ENCODE measurements at places on chromosomes 1 and 21.

DNA sequence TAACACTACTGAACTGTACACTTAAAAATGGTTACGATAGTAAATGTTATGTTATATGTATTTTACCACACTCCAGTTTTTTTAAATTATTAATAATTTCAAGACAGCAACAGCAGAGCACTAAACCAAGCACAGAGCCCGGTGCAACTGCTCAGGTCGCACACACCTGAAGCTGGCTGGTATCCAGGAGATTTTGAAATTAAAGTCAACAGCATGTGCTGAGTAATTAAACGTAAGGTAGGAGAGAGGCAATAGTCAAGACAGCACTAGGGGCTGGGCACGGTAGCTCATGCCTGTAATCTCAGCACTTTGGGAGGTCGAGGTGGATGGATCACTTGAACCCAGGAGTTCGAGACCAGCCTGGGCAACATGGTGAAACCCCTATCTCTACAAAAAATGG is 35.1 kb upstream of the SLC30A10 start:
- DNase-seq = no peak

GRCh38 chr1:54851936-54852524 is 35.0 kb downstream of the DHCR24 start:
- no peak for DNase-seq

GRCh38 chr21:42097274-42097673 is 26.2 kb downstream of the UMODL1 start:
- no peak for DNase-seq

GRCh38 chr1:232556351-232556750 is 73.6 kb downstream of the SIPA1L2 start:
- DNase-seq = no peak

DNA sequence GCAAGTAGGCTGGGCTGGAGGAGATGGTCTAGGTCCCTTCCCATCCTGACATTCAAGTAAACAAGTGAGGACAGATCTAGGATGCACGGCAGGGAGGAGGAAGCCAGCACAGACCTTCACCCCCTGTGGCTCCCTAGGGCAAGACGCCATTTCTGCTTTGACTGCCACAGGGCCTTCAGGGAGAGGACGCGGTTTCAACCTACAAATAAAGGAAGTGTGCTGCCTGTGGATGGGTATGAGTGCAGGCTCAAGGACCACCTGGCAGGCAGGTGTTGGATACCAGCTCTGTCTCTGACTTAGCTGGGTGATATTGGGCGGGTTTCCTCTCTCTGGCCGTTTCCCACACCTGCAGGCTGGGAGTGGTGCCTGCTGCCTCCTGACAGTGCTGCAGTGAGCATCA is 16.2 kb downstream of the SLC2A1 start:
- DNase-seq = no peak

DNA sequence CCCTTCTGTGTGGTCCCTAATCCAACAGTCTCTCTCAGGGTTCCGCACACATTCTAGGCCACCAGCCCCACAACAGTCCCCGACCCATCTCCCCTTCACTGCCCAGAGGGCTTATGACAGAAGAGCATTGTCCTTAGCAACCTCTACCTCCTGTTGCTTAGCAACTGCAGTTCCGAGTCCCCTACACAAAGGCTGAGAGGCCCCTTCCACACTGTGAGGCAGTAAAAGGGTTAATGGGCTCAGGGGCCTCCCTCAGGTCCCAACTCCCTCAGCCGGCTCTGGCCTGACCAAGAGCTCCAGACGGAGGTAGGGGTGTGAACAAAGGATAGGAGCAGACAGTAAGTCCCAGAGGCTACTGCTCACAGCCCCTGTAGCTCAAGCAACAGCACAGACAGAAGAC is 4.3 kb downstream of the IGSF9 start:
- no peak for DNase-seq

DNA sequence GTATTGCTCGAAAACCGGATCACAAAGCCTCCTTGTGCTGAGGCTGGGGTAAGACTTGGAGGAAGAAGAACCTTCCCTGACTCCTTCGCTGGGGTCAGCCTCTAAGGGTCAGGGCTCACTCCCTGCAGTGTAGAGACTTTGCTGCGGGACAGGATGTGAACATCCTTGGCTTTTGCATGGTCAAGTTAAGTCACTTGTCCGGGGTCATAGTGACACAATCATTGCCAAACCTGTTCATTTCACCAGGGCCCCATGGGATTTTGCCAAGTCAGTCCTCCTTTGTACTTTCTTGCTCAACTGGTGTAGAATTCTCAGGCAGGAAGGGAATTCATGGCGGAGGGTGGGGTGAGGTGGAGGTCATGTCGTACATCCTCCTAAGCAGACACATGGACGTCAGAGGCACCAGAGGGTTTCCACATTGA is 24.7 kb upstream of the IL10 start:
- DNase-seq = no peak

DNA sequence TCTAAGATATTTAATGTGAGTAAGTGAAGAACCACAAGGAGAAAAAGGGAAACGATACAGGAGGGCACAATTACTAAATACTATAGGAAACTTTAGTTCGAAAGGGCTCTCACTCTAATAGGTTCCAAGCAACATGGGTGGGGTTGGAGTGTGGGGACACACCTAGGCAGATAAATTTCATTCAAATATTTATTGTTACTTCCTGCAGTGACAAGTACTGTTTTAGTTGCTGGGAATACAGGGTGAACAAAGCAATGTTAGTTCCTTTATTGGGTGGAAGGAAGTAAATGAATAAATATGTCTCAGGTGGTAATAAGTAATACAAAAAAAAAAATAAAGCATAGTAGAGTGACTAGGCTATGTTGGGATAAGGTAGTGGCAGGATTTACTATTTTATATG is 73.2 kb upstream of the B3GALT2 start:
- DNase-seq = no peak

- no peak for DNase-seq
Measured at GRCh38 chr1:230065571-230065970, 1.5 kb upstream of the GALNT2 start.

GRCh38 chr1:89779151-89779940 is 41.5 kb upstream of the LRRC8D start:
- no peak for DNase-seq

DNA sequence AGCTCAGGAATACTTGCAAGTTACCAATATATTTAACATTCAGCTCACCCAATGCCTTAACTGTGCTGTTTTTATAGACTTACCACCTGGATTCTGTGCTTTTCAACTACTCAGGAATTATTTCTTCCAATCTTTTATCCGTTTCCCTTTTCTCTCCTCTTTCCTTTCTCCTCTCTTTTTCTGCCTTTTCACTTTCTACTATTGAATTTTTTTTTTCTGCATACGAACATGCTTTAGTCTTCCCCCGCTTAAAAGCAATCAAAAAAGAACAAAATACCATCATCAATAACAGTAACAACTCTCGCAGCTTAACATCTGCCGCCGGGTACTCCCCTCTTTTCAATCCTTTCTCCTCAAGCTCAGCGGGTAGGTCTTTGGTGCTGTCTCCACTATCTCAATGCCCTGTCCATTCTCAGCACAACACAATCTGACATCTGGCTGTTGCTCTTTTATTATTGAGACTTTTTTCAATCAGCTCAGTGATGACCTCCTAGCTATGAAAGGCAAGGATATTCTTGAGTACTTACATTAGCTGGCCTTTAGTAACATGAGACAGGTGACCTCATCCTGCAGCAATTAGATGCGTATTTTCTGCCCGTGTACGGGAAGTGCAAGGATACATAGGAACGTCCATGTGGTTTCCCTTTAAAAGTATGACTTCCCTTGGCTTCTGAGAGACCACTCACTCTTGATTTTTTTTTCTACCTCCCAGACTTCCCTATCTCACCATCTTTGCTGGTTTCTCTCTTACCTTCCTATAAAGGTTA is 40.2 kb upstream of the SIPA1L2 start:
- no peak for DNase-seq

DNA sequence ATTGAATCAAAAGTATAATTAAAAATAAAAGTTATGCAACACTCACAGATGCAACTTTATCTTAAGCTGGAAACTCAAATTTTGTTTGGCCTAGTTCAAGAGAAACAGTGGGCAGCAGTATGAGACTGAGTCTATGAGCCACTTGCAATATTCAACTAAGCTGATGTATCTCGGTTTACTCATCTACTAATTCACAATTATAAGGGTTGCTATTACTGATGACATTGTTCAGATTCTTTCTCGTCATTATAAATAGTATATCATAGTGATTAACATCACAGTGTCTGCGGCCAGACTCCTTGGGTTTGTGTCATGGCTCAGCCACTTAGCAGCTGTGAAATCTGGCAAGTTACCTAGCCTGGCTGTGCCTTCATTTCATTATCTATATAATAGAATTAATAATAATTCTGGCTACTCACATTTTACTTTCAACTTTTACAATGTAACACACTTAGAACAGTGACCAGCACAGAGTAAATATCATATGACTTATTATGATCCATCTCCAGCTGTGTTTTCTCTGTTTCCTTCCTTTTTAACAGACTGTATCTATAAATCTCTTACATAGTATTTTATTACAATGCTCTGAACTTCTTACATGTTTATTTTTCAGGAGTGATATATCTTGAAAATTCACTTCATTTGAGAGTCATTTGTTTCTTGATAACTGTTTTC is 194.3 kb upstream of the RGS18 start:
- no peak for DNase-seq

DNA sequence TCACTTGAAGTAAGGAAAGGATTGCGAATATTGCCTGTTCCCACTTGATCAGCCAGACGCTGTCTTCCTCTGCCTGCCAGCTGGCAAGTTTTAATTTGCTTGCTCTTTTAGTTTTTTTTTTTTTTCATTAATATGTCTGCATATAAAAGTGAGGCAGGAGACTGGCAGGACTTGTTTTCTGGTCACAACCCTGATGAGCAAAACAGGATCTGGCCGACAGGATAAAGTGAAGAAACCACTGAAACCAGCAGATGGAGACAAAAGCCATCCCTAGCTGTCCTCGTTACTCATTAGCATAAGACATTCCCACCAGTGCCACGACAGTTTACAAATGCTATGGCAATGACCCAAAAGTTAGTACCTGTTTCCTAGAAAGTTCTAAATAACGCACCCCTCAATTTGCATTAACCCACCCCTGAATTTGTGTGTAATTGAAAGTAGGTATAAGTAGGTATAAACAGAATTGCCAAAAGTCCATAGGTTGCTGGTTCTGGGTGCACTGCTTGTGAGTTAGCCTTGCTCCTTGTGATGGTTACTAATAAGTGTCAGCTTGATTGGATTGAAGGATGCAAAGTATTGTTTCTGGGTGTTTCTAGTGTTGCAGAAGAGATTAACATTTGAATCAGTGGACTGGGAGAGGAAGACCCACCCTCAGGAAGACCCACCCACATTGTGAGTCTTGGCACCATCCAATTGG is 60.8 kb downstream of the ZNF684 start:
- DNase-seq = no peak

DNA sequence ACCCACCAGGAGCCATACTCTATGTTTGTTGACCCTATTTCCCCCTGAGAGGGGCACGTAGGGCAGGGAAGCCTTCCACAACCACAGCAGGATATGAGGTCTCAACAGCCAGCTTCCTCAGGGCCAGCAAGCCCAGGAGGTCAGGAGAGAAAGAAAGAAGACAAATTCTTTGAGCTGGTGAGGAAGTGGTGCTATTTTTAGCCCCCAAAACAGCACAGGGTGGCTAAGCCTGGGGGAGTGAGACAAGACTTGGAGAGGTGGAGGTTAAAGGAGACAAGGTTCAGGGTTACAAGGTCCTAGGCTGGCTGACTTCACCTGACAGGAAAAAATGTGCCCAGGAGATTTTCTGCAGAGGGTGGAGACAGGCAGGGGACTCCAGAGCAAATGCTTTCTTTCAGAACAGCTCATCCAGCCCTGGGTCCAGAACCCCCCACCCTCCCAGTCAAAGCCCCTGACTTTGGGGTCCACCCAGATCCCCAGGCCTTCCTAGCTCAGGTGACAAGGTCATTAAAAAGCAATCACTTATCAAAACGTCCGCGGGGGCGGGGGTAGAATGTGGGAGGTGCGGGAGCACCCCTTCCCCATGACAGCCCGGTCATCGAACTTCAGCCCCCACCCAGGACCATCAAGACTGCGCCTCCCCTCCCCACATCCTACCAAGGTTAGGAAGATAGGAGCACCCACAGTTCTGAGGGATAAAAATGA is 1.3 kb downstream of the SV2A start:
- DNase-seq = no peak

- DNase-seq = no peak
Measured at GRCh38 chr1:157124855-157125254, 13.3 kb downstream of the ETV3 start.

DNA sequence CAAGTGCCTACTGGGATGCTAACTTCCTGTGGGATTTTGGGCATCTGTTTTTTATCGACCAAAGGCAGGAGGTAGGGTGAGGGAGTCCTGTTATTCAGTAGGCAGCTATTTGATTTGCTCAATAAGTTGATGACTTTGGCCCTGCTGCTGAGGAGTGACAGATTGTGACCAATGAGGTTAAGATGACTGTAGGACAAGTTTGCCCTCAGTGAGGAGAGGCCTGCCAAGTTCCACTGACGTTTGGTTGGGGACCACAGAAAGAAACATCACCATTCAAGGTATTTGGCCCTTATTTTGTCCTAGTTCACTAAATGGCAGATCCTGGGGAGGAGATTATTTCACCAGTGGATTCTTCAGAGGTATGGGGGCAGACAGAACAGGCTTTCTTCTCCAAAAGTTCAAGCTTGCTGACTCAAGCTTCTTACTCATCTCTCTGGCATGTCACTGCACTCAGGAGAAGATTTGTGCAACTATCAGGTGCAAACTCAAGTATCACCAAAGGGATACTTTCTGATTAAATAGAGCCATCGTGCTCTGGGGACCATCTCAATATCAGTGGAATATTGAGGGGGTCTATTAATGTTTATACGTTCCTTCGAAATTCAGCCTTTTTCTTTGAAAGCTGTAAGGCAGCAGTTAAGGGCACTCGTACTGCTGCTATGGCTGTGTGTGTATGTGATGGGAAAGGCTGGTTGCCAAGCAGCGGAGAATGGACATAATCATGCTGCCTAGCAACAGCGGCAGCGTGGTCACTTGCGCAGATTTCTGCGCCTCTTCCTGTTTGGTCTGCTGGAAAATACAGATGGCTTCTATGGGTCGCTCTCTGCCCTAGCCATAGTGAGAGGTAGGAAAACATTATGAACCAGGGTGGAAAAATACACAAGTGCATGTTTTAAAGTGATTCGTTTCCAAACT is 78.7 kb downstream of the PBX1 start:
- no peak for DNase-seq

- DNase-seq = no peak
Measured at GRCh38 chr21:45055861-45056260, 18.5 kb upstream of the ADARB1 start.

DNA sequence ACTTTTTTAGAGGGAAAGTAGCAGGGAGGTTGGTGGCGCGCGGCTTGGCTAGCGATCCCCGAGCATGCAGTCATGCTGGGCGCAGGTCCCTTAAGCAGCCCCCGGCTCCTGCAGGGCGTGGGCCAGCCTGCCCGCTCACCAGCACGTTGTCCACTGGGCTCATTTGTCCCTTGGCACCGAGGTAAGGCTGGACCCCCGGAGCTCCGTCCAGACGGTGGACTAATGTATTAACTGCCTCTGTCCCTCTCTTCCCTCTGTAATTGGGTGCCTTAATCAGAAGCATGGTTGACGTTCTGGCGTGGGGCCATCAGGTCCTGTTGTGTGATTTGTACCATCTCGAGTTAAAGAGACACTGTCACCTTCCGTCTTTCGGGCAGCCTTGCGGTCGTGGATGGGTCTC is 17.7 kb downstream of the TMEM201 start:
- no peak for DNase-seq

GRCh38 chr21:16058896-16059295 is 329.1 kb downstream of the USP25 start:
- DNase-seq = no peak

GRCh38 chr1:30331415-30332065 is 391.8 kb downstream of the MATN1 start:
- DNase-seq = no peak
